Thymus (tissue), 14 donors: ENCODE measurements at places on chromosomes 16 and 17. TPM values are rescaled to one million over a fixed set of nuclear protein-coding genes. Genes with fewer than 3 reads are reported as not detected.
A peak's percentile ranks its signal among the peaks of the same experiment; 100 is the strongest.

DNA sequence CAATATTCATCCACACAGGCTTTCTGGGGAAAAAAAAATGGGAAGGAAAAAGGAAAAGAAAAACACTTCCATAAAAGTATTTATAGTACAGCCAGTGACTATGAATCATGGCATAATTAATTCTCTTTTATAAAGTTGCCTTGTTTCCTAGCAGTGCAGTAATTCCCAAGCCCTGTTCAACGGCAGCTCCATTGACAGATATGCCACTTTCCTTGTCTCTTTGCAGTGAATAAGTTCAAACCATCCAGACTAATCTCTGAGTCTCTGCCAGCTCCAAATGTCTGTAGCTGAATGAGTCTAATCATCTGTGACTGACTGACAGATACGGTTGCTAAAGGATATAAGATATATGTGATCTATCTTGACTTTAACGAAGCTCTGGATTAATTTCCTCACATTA is 52.9 kb upstream of the KCNJ16 start:
- H3K4me1 ChIP-seq: no peaks in the 10 kb centered on the region
- no peaks in the 10 kb centered on the region for H3K27me3 ChIP-seq
- no peaks in the 10 kb centered on the region for H3K36me3 ChIP-seq
- DNase-seq: no peak

NME3 gene
- 34.7 TPM for total RNA-seq

- H3K27me3 ChIP-seq: no peaks in the 10 kb centered on the region
- no peak overlapping the region for H3K4me3 ChIP-seq
- H3K27ac ChIP-seq: no peak overlapping the region
- no peak for DNase-seq
Observed at GRCh38 chr17:38791162-38791561, 8.2 kb downstream of the PIP4K2B start.

GRCh38 chr16:11174141-11174540 is 81.9 kb downstream of the SOCS1 start:
- H3K36me3 ChIP-seq: peaks cover 6% of the 10 kb centered on the region
- H3K27me3 ChIP-seq: no peaks in the 10 kb centered on the region
- H3K4me3 ChIP-seq: no peak overlapping the region

GRCh38 chr17:49513641-49514040 is 18.5 kb downstream of the NGFR start:
- no peaks in the 10 kb centered on the region for H3K36me3 ChIP-seq
- no peaks in the 10 kb centered on the region for H3K4me1 ChIP-seq
- DNase-seq: no peak
- no peak overlapping the region for H3K27ac ChIP-seq
- no peaks in the 10 kb centered on the region for H3K27me3 ChIP-seq
- H3K4me3 ChIP-seq: no peak overlapping the region

DNA sequence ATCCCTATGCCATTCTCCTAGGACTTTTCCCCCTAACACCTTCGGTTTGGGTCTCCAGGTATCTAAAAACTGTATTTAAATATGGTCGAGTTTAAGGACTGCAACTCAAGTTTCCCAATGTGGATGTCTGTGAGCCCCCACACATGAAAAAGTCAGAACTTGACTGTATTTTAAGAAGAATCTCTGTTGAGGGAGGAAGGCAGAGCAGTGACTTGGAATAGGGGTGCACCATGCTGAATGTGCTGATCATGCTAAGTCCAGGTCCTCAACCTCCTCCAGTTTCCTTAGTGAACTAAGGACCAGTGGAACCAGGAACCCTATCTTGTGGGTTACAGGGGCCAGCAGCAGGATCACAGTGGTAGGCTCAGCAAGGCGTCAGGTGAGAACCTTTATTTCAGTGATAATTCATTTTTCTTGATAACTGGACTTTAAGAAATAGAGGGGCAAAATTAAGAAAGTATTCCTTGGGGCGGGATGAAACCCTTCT is 19.5 kb downstream of the GRB7 start:
- peaks cover 6% of the 10 kb centered on the region for H3K36me3 ChIP-seq
- peaks cover 89% of the 10 kb centered on the region for H3K4me1 ChIP-seq
- no peak overlapping the region for H3K4me3 ChIP-seq
- DNase-seq: no peak
- no peaks in the 10 kb centered on the region for H3K27me3 ChIP-seq

ZNF821 gene
- 9.4 TPM for total RNA-seq

- H3K36me3 ChIP-seq: peaks cover 62% of the 10 kb centered on the region
- no peak overlapping the region for H3K4me3 ChIP-seq
- no peak for DNase-seq
- no peak overlapping the region for H3K27ac ChIP-seq
- H3K27me3 ChIP-seq: no peaks in the 10 kb centered on the region
Observed at GRCh38 chr17:29573871-29574731, 5.6 kb downstream of the TP53I13 start.

DNA sequence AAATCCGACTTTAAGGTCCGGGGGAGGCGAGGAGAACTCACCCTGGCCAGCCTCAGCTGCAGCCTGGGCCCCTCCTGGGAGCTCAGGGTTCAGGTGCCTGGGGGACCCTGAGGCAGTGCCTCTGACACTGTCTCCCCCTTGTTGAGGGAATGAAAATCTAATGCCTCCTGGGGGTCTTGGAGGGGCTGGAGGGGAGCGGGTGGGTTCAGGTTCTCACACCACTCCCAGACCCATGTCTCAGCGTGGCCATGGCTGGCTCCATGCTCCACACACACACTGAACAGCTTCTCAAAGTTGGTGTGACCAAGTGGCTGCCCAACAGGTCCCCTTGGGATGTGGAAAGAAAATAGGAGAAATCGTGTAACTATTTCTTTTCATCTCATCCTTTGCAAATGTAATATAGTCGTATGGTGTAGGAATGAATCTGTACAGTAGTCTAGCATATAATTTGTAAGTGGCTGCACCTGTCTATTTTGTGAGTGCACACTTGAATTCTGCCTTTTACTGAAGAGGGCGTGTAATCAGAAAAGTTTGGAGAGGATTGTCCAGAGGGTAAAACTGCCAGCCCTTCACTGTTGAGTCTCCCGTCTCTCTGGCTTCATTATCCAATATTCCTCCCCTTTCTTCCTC is 788 bp upstream of the PRCD start:
- H3K27me3 ChIP-seq: peaks cover 56% of the 10 kb centered on the region
- DNase-seq: no peak
- H3K4me1 ChIP-seq: peaks cover 26% of the 10 kb centered on the region
- no peak overlapping the region for H3K27ac ChIP-seq

- DNase-seq: no peak
- no peak overlapping the region for H3K4me3 ChIP-seq
- no peaks in the 10 kb centered on the region for H3K27me3 ChIP-seq
- no peaks in the 10 kb centered on the region for H3K4me1 ChIP-seq
- no peak overlapping the region for H3K27ac ChIP-seq
Observed at GRCh38 chr16:72898216-72898825, 149.6 kb downstream of the ZFHX3 start.

GRCh38 chr16:30805056-30805369 is 18.0 kb upstream of the ZNF629 start:
- peaks cover 25% of the 10 kb centered on the region for H3K4me1 ChIP-seq
- H3K36me3 ChIP-seq: no peaks in the 10 kb centered on the region
- no peak for DNase-seq
- no peak overlapping the region for H3K27ac ChIP-seq
- peak overlapping the region; percentile 78 for H3K4me3 ChIP-seq

GRCh38 chr16:27515874-27516353 is 33.8 kb downstream of the GTF3C1 start:
- no peak overlapping the region for H3K27ac ChIP-seq
- H3K4me3 ChIP-seq: no peak overlapping the region
- DNase-seq: no peak
- no peaks in the 10 kb centered on the region for H3K27me3 ChIP-seq
- no peaks in the 10 kb centered on the region for H3K4me1 ChIP-seq

GRCh38 chr17:57747221-57748017 is 2.3 kb upstream of the CCDC182 start:
- no peaks in the 10 kb centered on the region for H3K36me3 ChIP-seq
- DNase-seq: peak; percentile 80
- no peaks in the 10 kb centered on the region for H3K27me3 ChIP-seq
- peaks cover 15% of the 10 kb centered on the region for H3K4me1 ChIP-seq
- H3K4me3 ChIP-seq: no peak overlapping the region

DNA sequence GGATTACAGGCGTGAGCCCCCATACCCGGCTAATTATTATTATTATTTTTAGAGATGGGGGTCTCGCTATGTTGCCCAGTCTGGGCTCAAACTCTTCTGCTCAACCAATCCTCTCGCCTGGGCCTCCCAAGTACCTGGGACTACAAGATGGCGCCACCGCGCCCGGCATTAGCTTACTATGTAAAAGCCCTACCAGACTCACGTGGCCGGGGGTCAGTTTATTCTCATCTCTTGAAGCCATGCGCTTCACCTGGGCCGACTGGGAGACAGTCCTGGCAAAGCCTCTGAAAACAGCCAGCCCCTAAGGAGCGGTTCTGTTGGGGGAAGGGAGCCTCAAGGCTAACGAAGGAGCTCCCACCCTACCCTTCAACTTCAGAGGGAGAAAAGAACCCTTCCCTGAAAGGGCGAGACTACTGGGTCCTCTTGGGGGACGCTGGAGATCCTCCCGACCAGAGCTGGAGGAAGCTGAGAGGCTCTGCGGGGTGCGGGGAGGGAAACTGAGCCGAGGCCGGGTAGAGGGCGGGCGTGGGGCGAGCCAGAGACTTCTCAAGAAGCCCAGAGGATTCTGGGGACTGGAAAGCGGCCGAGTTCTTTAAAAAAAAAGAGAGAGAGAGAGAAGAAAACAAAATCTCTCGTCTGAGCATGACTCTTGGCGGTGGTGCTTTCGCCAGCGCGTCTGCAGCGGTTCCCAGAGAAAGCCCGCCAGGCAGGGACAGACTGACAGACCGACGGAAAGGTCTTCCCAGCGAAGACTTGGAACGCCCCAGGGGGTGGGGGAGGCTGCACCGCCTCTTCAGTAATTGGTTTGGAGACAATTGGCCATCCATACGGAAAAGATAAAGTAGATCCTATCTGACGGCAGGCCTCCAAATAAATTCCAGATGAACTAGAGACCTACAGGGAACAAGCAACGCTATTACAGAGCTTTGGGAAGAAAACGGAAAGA is 5.6 kb upstream of the TUBG2 start:
- peak overlapping the region; percentile 22 for H3K27ac ChIP-seq
- no peak overlapping the region for H3K4me3 ChIP-seq
- H3K27me3 ChIP-seq: peaks cover 34% of the 10 kb centered on the region

NAGS gene
- total RNA-seq: 1.3 TPM

DNA sequence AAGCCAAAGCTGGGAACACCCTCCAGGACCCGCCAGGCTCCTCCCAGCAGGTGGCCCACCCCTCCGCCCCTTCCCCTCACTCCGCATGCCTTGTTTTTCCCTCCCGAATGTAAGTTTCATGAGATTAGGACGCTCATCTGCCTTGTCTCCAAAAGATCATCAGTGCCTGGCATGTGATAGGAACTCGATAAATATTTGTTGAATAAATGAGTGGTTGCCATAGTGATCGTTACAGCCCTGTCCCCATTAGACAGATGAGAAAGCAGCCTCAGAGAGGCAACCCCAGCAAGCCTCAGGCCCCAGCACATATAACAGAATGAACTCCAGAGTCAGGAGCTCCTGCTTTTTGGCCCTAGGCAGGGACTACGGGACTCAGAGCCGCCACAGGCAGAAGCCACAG is 5.0 kb downstream of the CAMKK1 start:
- DNase-seq: no peak
- H3K27me3 ChIP-seq: peaks cover 7% of the 10 kb centered on the region
- H3K4me1 ChIP-seq: peaks cover 11% of the 10 kb centered on the region
- H3K4me3 ChIP-seq: no peak overlapping the region
- H3K27ac ChIP-seq: no peak overlapping the region
- peaks cover 12% of the 10 kb centered on the region for H3K36me3 ChIP-seq

DNA sequence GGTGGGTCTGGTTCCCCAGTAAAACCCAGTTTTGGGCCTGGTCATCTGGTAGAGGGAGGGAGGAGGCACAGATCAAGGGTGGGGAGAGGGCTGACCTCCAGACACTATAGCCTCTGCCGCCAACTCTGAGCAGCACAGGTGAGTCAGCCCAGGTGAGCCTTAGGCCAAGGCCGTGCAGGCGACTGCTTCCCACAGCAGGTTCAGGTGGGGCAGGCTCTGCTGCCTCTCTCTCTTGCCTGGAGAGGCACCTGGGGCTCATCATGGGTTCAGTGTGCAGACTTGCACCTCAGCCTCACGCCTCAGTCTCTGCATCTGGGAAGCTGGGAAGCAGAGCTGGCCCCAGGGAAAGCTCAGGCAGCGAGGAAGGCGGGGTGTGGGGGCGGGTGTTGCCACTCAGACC is 37.8 kb upstream of the IL34 start:
- no peaks in the 10 kb centered on the region for H3K27me3 ChIP-seq
- no peak for DNase-seq
- H3K36me3 ChIP-seq: no peaks in the 10 kb centered on the region
- H3K4me1 ChIP-seq: no peaks in the 10 kb centered on the region

CMTM2 gene
- 0.94 TPM for total RNA-seq

DNA sequence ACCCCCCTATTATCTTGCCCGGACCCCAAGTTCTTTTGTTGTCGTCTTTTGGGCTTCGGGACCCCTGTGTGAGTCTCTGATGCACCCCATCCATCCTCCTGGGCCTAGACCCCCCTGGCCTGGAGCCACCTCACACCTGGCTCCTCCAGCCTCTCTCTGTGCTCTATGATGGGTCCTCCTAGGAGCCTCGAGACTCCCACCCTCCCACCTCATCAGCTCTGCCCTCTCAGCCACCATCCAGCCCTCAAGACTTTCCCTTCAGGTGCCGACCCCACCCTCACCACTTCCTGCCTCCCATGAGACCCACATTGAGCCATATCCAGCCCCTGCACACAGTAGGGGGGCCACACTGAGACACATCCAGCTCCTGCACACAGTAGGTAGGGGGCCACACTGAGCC is 8.7 kb upstream of the ATP2A3 start:
- no peak overlapping the region for H3K27ac ChIP-seq
- peaks cover 12% of the 10 kb centered on the region for H3K4me1 ChIP-seq
- H3K36me3 ChIP-seq: no peaks in the 10 kb centered on the region
- DNase-seq: no peak

DNA sequence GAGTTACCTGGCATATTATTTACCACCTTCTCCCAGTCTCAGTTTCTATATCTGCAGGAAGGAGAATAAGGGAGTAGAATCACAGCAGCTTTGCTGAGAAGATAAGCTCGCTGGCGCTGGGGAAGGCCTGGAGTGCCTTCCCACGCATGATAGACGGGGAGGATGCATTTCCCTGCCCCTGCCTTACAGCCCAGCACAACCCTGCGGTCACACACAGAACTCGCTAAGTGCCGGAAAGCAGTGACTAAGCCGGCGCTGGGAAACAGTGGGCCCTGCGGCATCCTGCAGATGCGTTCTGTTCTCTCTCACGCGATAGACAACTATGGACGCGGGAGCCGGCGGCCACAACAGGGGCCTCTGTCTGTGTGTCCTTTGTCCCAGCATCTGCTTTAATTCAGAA is 4.8 kb downstream of the CA5A start:
- H3K4me1 ChIP-seq: peaks cover under 1% of the 10 kb centered on the region
- no peak overlapping the region for H3K4me3 ChIP-seq
- no peaks in the 10 kb centered on the region for H3K36me3 ChIP-seq
- H3K27ac ChIP-seq: no peak overlapping the region
- no peak for DNase-seq
- H3K27me3 ChIP-seq: no peaks in the 10 kb centered on the region
